ENCODE measurements at places on chromosomes 13 and 19.

- no peak for DNase-seq
Observed at GRCh38 chr19:56538761-56539263, at the start of gene ZFP28. Gene ZFP28 (plus strand): TSS chr19:56538948. CDS start chr19:56539019, 71 bp downstream.

- no peak for DNase-seq
Observed at GRCh38 chr13:101529422-101529821, 76.9 kb downstream of the ITGBL1 start.

GRCh38 chr13:94170145-94170571, 309.3 kb downstream of the DCT start:
- DNase-seq, result no peak

- DNase-seq, result peak; percentile 37
Observed at GRCh38 chr13:26482451-26483197, 74.9 kb upstream of the WASF3 start.

- DNase-seq, result no peak
Observed at GRCh38 chr19:41426952-41427646, at the start of gene B3GNT8. Gene B3GNT8 (minus strand): TSS chr19:41427374. CDS start chr19:41426778, 596 bp downstream.

GRCh38 chr19:18586306-18586705, 2.3 kb upstream of the REX1BD start:
- DNase-seq, result no peak

- no peak for DNase-seq
Observed at GRCh38 chr19:18264971-18265540, 9.2 kb downstream of the IQCN start.

DNA sequence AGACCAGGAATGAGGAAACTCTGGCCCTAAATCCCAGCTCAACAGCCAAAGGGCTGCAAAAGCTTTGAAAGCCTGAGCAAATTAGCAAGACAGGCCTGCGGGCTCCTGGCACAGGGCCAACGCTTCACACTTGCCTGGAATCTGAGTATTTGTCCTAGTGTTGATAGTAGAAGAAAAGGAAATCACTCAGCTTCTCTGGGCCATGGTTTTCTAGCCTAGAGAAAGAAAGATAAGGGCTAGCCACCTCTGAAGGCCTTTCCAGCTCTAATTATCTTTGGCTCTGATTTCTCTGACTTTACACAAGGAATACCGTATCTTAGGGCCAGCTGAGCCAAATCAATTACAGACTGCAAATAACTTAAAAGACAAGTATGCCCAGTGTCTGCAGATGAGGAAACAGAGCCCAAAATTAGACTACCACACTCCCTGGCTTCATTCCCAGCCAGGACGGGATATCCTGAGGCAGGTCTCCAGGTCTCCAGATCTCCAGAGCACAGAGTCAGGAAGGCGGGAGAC, 69.6 kb downstream of the STK24 start:
- no peak for DNase-seq

GRCh38 chr13:39876258-39876657, 220.8 kb downstream of the COG6 start:
- DNase-seq, result no peak

- DNase-seq, result no peak
Observed at GRCh38 chr19:4103080-4103433, 20.9 kb downstream of the MAP2K2 start.

GRCh38 chr13:76016799-76017400, 380.8 kb downstream of the LMO7 start:
- no peak for DNase-seq

DNA sequence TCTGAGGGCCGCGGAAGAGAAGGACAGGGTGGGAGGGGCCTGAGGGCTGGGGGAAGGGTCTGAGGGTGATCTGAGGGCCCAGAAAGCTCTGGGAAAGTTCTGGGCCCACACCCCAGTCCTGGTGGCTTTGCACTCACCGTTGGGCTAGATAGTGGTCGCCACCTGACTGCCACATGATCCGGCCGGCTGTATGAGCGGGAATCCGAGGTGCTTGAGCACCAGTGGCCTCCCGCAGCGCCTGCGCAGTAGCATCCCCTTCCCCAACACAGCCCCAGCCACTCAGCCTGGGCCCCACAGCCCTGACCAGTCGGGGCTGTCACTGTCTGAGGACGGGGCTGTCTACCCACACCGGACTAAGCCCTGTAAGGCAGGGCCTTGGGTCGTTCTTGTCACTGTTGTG, 15.0 kb downstream of the PRODH2 start:
- peak; percentile 20 for DNase-seq

DNA sequence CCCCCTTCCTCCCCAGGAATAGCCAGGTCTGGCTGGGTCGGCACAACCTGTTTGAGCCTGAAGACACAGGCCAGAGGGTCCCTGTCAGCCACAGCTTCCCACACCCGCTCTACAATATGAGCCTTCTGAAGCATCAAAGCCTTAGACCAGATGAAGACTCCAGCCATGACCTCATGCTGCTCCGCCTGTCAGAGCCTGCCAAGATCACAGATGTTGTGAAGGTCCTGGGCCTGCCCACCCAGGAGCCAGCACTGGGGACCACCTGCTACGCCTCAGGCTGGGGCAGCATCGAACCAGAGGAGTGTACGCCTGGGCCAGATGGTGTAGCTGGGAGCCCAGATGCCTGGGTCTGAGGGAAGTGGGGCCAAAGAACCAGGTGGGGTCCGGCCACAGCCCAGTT, 3.2 kb downstream of the KLK2 start:
- DNase-seq, result no peak

- DNase-seq, result no peak
Observed at GRCh38 chr19:39544911-39545310, 5.0 kb upstream of the EID2 start.

- DNase-seq, result no peak
Observed at GRCh38 chr13:73201626-73202025, 142.8 kb downstream of the KLF5 start.

- no peak for DNase-seq
Observed at GRCh38 chr13:48797127-48797526, 143.4 kb downstream of the CYSLTR2 start.

DNA sequence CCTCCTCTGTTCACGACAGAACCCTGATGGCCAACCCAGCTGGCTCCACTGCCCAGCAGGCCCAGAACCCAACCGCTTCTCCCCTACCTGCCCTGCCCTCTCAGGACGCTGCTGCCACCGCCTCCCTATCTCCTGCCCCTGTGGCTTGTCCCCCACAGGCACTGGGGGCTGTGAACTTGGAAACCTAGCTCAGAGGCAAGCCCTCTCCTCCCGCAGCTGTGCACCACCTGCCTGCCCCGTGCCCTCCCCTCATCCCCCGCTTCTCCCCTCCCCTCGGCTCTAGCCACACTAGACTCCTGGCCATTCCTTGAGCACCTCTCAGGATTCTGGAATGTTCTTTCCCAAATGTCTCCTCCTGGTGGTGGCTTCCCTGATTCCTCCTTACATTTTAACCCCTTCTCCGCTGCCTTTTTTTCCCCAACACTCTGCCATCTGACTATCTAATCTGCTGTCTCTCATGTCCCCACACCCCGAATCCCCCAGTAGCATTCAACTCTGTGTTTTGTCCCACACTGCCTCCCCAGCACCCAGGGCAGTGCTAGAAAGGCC, 6.7 kb downstream of the NANOS3 start:
- no peak for DNase-seq

- no peak for DNase-seq
Observed at GRCh38 chr19:46724468-46724867, 7.6 kb upstream of the PRKD2 start.

GRCh38 chr19:46713781-46714443, 3.0 kb downstream of the PRKD2 start:
- peak; percentile 79 for DNase-seq

GRCh38 chr19:44553478-44554171, 24.1 kb upstream of the CEACAM20 start:
- DNase-seq, result no peak

GRCh38 chr13:40922437-40923040, 96.6 kb downstream of the ELF1 start:
- peak; percentile 18 for DNase-seq

DNA sequence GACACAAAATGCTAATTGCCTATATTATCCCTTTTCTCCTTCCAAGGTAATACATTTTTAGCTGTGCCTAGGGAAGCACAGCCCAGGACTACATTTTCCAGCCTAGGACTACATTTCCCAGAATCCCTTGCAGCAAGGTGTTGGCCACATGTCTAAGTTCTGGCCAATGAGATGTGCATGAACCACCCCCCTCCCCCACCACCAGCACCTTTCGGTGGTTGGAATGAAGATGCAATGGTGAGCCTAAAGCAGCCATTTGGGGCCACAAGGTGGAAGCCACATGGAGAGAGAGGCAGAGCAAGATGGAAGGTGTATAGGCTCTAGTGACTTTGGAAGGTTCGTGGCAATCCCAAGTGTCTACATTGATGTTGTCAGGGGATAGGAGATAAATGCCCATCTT, 16.2 kb downstream of the UNC13A start:
- peak; percentile 30 for DNase-seq

DNA sequence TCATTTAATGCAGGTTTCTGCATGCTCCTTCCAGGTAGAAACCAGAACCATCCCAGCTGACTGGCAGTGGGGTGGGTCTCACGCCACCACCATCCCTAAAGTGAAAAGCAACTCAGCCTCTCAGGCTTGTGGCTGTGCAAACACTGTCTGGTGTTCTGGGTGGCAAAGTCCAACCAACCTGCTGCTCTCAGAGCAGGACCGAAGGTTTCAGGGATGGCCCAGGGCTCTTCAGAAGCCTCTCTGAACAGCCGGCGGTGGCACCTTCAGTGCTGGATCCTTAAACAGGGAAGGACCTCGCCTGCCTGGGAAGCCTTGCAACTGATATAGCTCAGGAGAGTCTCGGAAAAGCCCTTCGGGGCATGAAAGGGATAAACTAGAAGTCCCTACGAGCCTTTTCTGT, 100.8 kb downstream of the COL4A1 start:
- no peak for DNase-seq

DNA sequence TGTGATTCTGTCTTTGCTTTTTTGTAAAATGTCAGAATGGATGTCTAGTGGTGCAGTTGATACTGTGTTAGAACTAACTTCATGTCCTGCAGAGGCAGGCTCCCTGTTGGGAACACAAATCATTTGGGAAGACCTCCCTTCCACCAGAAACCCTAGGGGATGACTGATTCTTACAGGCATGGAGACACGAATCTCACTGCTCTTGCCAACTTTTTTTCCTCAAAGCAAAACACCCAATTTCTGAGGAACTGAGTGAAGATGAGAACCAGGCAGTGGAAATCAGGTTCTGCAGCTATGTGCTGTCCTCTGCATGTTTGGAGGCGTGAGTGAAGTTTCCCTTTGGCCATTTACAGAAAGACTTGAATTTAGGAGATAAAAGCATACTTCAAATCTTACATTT, 87.5 kb upstream of the CSNK1A1L start:
- DNase-seq, result no peak

- DNase-seq, result no peak
Observed at GRCh38 chr19:55032170-55032800, 5.8 kb downstream of the GP6 start.

Measured in head of caudate nucleus (tissue), 42 donors.